Stimulated activated CD8-positive, alpha-beta memory T cell treated with anti-CD3 and anti-CD28 coated beads, Interleukin-2, amount 100 ng/mL, for 1 hour (primary cell): ENCODE measurements at places on chromosomes 7 and 10.

- DNase-seq, result no peak
These were observed 172.5 kb downstream of the SKAP2 start for GRCh38 chr7:26691886-26692285.

DNA sequence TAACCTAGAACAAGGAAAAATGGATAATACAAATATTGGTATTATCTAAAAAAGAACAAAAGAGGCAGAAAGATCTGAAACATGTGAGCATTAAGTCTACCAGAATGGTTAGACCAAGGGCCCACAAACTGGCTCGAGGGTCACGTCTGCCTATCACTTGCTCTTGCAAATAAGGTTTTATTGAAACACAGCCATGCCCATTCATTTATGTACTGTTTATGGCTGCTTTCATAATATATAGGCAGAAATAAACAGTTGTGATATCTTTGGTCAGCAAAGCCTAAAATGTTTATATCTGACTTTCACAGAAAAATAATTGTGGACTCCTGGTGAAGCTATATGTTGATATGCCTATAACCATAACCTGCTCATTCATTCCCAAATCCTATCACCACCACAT, 71.8 kb downstream of the AASS start:
- no peak for DNase-seq

GRCh38 chr10:98062424-98062823, 32.0 kb upstream of the CRTAC1 start:
- no peak for DNase-seq

- no peak for DNase-seq
These were observed 111.3 kb upstream of the IGFBP3 start for GRCh38 chr7:46032353-46032752.

DNA sequence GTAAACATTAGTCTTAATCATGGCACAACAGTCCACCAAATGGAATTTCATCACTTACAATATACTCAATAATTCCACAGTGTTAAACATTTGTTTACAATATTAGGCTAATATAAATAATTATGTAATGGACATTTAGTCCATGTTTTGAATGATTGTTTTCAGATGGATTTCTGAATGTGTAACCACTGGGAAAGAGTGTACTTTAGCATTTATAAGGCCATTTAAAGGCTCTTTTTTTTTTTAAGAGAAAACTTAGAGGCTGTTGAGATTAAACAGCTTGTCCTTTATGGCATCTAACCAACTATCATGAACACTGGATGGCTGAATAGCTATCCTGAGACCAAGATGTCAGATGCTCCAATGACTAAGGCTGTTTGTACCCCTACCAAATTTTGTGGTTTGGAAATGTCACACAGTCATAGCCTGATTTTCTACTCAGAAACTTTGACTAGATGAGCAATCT, 248.3 kb upstream of the GLI3 start:
- DNase-seq, result no peak

GRCh38 chr7:139720705-139721231, 57.0 kb downstream of the HIPK2 start:
- no peak for DNase-seq

DNA sequence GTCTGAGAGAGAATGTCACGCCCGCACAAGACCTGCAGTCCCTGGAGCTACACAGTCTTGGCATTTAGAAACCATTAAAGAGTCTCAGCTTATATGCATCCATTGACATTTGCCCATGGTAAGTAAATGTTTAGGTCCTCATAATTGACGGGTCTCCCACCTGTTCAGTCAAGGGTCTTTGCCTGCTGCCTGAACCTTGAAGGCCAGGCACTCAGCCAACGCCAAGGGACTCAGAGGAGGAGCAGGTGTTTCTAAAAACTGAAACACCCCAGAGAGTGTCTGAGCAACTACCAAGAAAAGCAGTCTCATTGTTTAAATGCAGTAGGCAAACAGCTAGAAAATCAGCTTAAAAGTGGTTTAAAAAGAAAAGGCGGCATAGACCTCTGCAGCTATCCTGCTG, 264.7 kb upstream of the AKR1E2 start:
- no peak for DNase-seq

- DNase-seq, result no peak
These were observed 37.5 kb upstream of the DOCK1 start for GRCh38 chr10:126867567-126868365.

- no peak for DNase-seq
These were observed 36.2 kb downstream of the UNCX start for GRCh38 chr7:1268866-1269265.

DNA sequence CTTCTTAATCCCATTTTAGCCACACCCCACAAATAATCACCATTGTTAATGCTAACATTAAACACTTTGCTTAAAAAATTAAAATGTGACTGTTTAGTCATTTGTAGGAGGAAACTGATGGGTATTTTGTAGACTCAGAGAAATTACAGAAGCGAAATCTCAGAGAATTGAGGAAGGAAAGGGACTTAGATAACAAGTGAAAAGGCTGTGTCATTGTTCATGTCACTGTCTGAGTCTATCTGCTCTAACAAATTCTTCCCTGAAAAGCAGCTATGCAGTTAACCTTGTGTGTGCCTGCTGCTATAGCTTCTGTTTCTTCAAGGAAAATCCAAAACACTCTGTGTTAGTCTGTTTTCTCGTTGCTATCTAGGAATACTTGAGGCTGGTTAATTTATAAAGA, 40.9 kb upstream of the PLXDC2 start:
- DNase-seq, result no peak

DNA sequence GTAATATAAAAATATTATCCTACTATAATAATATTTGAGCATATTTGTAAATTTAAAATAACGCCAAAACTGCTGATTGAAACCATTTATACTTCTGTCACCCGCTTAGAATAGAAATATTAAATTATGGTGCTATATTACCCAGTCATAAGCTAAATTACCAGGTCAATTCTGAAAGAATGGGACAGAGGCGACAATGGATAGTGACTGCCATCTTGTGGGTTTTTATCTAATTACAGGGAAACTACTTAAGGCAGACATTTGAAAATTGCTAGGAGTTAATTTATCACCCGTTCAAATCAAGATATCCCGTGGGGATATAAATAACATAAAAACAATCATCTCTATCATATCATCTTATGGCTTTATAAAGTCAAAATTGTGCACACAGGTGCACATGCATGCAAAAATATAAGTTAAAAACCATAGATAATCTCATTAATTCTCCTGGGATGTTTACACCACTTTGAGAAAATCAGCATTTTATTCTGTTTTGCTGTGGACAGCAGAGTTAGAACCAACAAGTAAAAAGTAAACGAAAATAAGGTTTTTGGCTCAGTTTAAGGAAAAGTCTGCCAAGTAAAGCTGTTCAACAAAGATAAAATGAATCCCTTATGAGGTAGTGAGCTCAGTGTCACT, 41.3 kb upstream of the HPSE2 start:
- no peak for DNase-seq

DNA sequence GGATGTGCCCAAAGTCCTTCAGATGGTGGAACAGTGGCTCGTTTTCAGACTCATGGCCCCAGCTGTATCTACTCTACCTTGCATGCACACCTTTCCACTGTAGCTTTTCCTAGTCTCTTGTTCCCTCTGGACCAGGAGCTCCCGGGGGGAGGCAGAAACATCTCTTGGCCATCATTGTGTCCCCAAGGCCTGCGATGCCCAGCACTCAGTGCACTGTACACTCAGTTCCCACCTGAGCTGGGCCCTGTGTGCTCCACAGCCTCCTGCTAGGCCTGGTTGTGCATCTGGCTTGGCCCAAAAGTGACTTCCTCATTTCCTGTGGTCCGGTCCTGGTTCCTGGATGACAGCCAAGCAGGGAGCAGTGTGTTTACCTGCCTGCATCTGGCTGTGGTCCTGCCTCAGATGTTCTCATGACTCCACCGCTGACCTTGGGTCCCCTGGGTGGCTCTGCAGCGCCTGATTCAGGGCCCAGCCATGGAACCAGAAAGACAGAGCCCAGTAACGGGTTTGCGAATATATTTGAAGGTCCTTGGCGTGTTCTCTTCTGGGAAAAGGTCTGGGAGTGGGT, 9.9 kb upstream of the DOCK1 start:
- DNase-seq, result no peak

GRCh38 chr10:10222304-10222841, 795.3 kb upstream of the CELF2 start:
- DNase-seq, result no peak
